ENCODE measurements at places on chromosomes 5 and 9.

GRCh38 chr5:169707686-169708085 lies 70.6 kb downstream of the DOCK2 start:
- DNase-seq: no peak

GRCh38 chr5:113099822-113100221 lies 123.2 kb downstream of the DCP2 start:
- no peak for DNase-seq

DNA sequence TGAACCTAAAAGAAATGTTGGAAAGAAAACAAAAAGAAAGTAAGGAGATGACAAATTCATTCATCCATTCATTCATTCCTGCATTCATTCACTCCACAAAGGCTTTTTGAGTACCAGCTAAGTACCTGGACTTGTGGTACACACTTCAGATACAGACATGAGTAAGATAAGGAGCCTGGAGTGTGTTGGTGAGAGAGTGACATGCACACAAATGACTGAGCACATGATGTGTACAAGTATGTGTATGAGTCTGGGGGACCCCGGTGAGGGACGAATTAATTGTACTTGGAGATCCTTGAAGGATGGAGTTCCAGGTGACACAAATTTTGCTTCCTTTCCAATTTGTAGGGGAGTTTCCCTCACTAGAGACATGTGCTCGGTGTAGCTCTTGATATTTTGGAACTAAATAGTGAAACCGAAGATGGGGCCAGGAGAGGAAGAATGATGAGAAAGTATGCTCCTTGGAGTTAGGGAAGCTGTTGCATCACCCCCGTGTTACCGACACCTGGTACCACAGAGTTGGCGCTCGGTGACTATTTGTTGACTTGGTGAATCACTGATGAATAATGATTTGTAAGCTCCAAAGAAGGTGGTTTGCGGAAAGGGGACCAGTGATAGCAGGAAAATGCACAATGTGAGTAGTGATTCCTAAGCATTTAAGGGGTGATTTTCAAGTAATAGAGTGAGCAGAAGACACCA lies 509.8 kb downstream of the CCDC171 start:
- no peak for DNase-seq

- no peak for DNase-seq
Measured at GRCh38 chr9:109512170-109512756, 14.2 kb upstream of the PTPN3 start.
